ENCODE measurements at places on chromosomes 3 and 15.

- DNase-seq: no peak
These were observed 28.8 kb downstream of the PSTPIP1 start for GRCh38 chr15:77023576-77024272.

DNA sequence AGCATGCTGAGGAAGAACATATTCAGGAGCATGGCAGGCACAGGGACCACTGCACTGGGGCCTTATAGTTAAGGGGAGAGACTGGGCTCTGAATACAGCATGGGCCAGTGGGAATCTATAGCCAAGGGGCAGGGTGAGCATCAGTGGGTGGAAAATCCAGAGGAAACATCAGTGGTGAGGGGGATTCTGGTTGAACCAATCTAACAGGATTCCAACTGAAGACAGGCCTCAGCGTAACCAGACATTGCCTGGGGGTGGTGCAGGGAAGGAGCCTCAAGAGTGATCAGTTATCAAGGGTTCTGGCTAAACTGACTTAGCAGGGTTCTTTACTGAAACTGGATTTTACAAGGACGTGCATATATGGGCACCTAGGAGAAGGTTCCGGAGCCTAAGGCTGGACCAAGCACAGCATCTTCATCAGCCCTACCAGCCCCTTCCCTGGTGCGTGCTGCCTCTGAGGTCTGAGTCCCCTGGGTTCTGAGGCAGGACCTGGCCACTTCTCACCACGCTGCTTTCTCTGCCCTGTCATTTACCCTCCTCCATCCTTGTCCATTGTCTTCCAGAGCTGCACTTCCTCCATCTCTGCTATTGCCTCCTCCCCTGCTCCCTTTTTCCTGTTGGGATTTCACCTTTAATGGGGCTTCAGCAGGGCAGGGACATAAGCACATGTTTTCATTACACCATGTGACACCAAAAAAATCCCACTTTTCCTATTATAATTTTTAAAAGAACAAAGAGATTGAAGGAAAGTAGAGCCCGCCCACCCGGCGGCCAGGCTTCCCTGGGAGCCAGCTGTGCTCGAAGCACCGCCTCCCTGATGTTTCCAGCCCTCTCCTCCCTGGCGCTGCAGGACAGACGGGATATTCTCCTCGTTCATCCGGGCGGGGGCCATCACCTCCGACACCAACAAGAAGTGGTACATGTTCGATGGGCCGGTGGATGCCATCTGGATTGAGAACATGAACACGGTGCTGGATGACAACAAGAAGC lies 52.1 kb downstream of the DNAH1 start:
- no peak for DNase-seq

DNA sequence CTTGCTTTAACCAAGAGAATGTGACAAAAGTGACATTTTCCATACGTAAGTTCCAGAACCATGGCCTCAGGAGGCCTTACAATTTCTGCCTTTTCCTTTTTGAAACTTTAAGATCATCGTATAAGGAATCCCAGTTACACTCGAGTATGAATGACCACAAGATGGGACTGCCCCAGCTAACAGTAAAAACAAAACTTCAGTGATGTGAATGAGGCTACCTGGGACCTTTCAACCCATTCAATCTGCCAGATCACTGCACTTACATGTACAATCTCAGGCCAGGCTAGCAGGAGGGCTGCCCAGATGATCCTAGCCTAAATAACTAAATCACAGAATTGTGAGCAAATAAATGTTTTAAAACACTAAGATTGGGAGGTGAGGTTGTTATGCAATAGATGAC lies 328.8 kb downstream of the CNTN6 start:
- DNase-seq: no peak

GRCh38 chr3:45684327-45684892 lies 4.8 kb upstream of the SACM1L start:
- no peak for DNase-seq

- DNase-seq: no peak
These were observed 288.4 kb upstream of the LYSMD4 start for GRCh38 chr15:100021653-100022052.

DNA sequence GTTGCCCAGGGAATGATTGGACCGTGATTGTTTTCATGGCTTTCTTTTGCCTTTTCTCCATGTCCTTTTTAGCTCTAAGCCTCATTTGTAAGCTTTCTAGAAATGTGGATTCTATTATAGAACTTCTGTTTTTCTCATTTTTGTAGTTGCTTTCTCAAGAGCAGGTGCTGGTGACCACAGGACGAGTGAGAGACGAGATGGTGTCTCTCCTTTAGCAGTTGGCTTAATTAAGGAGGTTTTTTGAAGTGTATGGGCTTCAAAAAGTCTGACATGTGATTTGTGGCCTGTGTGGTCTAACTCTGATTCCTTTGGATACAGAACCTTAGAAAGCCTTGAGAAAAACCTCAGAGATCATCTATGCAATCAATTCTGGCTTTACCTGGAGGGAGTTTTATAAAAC lies 292.8 kb downstream of the LPP start:
- no peak for DNase-seq

DNA sequence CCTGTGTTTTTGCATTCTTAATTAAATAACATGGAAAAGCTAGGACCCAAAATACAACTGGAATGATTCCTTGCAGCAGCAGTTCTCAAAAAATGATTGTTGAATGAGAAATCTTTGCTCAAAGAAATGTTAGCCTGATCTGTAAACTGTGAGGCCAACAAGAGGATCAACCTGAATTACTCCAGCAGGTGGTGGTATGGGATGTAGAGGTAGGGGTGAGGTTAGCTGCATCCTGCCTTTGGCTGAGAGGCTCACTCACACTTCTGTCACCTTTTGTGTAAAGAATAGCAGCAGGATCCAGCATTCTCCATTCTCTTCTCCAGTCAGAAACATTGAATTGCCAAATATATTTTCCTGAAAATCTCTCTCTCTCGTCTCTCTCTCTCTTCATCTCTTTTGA lies 26.5 kb upstream of the FAM98B start:
- no peak for DNase-seq
